Mesothelial cell of epicardium (in vitro differentiated cells): ENCODE measurements at places on chromosomes 3 and 15.

DNA sequence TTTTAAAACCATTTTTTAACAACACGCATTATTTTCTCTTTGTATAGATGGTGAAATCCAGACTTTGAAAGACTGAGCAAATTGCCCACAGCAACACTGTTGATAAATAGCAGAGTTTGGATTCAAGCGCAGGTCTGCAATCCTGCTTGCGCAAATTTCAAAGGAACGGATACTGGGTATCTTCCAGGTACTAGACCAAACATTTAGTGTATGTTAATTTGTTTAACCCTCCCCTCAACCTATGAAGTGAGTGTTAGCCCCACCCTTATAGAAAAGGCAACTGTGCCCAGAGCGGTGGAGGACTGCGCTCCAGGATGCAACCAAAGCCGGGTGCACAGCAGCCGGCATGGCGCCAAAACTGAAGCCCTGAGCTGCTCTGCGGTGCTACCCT lies 103.8 kb downstream of the CPN2 start:
- H3K4me1 ChIP-seq = peaks cover 43% of the 10 kb centered on the region
- DNase-seq = no peak
- H3K36me3 ChIP-seq = no peaks in the 10 kb centered on the region
- H3K27ac ChIP-seq = no peak overlapping the region
- no peaks in the 10 kb centered on the region for H3K27me3 ChIP-seq

DNA sequence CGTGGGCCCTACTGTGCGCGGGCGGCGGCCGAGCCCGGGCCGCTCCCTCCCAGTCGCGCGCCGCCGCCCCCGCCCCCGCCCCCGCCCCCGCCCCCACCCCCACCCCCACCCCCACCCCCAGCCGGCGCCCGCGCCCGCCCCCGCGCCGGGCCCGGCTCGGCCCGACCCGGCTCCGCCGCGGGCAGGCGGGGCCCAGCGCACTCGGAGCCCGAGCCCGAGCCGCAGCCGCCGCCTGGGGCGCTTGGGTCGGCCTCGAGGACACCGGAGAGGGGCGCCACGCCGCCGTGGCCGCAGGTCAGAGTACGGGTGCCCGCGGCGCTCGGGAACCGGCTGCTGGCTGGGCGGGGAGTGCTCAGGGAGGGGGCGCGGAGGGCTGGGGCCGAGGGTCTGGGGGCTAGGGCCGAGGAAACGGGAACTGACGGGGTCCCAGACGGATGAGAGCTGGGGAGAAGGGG lies 1.1 kb upstream of the PPARG start:
- H3K4me1 ChIP-seq = peaks cover 21% of the 10 kb centered on the region
- H3K36me3 ChIP-seq = no peaks in the 10 kb centered on the region
- peak overlapping the region; percentile 47 for H3K27ac ChIP-seq

GRCh38 chr15:32029862-32030781 lies at the start of gene CHRNA7:
Gene CHRNA7, plus strand, starts transcription at chr15:32030515. Its CDS starts 80 bp downstream, at chr15:32030595.
- H3K4me1 ChIP-seq = peaks cover 13% of the 10 kb centered on the region
- H3K4me3 ChIP-seq = peak within 1 kb of the TSS; percentile 77
- H3K27ac ChIP-seq = peak within 1 kb of the TSS; percentile 44
- H3K36me3 ChIP-seq = no peaks in the 10 kb centered on the region
- peaks cover 89% of the 10 kb centered on the region for H3K27me3 ChIP-seq
- peak; percentile 52 for DNase-seq

DNA sequence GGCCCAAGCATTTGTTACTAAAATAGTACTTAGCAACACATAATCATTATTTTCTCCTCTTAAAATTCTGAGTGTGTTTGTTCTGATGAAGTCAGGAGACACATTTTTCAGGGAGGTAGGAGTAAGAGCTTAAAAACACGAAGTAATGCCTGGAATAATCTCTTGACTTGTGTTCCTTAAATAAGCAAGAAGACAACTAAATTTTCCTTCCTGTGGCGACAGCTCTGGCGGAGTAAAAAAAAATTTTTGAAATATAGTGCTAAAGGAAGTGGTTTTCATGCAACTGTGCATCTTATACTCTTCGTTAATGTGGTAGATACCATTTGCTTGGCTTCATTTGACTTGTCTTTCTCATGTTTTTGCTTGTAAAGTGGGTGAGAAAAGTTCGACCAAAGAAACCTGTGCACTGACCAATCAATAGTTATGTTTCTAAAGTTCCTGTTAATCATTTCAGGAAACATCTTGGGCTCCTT lies 11.1 kb upstream of the MBNL1 start:
- H3K36me3 ChIP-seq = no peaks in the 10 kb centered on the region
- no peak overlapping the region for H3K4me3 ChIP-seq
- DNase-seq = no peak
- no peak overlapping the region for H3K27ac ChIP-seq

- H3K4me3 ChIP-seq = no peak overlapping the region
- no peak overlapping the region for H3K27ac ChIP-seq
- no peaks in the 10 kb centered on the region for H3K4me1 ChIP-seq
- H3K36me3 ChIP-seq = no peaks in the 10 kb centered on the region
- no peaks in the 10 kb centered on the region for H3K27me3 ChIP-seq
These were observed 18.7 kb downstream of the DNASE1L3 start for GRCh38 chr3:58192069-58192468.

DNA sequence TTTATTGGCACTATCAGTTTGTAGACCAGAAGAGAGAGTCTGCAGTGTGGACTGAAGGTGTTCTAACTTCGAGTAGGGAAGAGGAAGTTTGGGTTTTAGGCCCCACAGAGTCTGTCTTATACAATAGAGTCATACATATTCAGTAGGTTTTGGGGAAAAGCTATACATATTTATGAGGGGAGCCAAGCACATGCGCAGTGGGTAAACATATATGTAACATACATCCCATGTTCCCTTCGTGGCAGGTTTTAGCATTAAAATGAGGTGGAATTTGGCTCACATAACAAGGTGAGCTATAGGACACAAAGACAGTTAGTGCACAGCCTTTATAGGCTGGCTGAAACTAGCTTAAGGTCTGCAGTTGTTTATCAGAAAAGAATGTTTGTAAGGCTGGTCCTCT lies 4.9 kb downstream of the GALK2 start:
- no peak for DNase-seq
- peaks cover 3% of the 10 kb centered on the region for H3K4me1 ChIP-seq
- peaks cover 16% of the 10 kb centered on the region for H3K36me3 ChIP-seq
- no peak overlapping the region for H3K4me3 ChIP-seq
- H3K27ac ChIP-seq = no peak overlapping the region
- H3K27me3 ChIP-seq = no peaks in the 10 kb centered on the region

- H3K4me1 ChIP-seq = no peaks in the 10 kb centered on the region
- H3K36me3 ChIP-seq = no peaks in the 10 kb centered on the region
- no peak overlapping the region for H3K27ac ChIP-seq
- H3K27me3 ChIP-seq = peaks cover 3% of the 10 kb centered on the region
These were observed 14.6 kb upstream of the NRROS start for GRCh38 chr3:196624907-196625306.

GRCh38 chr3:129687586-129688125 lies 81.2 kb upstream of the PLXND1 start:
- H3K4me3 ChIP-seq = no peak overlapping the region
- no peaks in the 10 kb centered on the region for H3K27me3 ChIP-seq
- DNase-seq = no peak
- no peak overlapping the region for H3K27ac ChIP-seq
